AG04449 (cell line): ENCODE measurements at places on chromosomes 2 and 18.

GRCh38 chr2:60025496-60025895, 528.0 kb downstream of the BCL11A start:
- DNase-seq, result no peak

DNA sequence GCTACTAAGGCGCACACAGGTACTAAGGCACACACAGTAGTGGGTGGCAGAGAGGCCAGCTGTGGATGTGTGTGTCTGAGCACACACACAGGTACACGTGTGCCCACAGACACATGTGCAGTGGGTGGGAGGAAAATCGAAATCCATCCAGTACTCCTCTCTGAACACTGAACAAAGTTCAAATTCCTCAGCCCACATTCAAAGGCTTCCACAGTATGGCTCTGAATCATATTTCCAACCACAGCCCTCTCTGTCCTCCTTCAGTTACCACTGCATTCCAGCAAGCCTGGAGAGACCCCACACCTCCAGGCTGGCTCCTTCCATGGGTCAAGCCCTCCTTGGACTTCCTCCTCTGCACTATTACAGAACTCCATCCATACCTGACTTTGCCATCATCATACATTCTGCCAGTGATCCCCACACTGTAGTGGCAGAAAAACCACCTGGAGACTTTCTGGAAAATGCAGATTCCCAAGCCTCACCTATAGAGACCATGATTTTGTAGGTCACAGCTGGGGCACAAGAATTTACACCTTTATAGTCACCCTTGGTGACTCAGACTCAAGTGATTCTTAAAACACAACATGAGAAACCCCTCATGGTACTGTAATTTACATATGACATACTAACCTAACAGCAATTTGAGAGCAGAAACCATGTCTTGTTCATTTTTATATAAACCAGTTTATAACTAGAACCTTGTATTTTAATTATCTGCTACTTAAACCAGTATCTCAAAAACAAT, 31.4 kb downstream of the EPG5 start:
- no peak for DNase-seq

DNA sequence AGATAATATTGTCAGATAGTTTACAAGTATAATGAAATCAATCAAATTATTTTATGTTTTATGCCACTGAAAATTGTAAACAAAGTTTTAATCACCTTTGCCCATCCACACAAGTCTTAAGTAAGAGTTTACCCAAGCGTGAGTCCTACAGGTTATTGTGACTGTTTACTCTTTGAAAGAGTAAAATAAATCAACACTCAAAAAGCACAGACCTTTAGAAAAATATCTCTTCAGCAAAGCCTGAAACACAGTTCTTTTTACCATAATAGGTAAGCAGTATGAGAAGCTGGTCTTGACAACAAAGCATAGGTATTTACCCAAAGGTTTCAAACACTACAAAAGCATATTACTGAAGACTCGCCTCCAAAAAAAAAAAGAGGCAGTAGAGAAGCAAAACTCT, 3.7 kb downstream of the ROCK2 start:
- no peak for DNase-seq

GRCh38 chr2:118667964-118668363, 179.5 kb downstream of the EN1 start:
- DNase-seq, result no peak

DNA sequence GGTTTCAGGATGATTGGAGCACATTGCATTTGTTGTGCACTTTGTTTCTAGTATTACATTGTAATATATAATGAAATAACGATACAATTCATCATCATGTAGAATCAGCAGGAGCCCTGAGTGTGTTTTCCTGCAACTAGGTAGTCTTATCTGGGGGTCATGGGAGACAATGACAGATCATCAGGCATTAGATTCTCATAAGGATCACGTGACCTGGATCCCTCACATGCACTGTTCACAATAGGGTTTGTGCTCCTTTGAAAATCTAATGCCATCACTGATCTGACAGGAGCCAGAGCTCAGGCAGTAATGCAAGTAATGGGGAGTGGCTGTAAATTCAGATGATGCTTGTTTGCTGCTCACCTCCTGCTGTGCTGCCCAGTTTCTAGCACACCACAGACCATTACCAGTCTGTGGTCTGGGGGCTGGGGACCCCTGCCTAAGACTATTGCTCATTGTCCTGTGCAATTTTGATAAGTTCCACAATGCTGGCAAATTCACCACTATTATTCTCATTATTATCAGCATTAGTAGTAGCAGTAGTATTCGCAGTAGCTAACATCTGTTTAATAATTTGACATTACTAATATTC, 428.7 kb upstream of the TNP1 start:
- DNase-seq, result no peak

DNA sequence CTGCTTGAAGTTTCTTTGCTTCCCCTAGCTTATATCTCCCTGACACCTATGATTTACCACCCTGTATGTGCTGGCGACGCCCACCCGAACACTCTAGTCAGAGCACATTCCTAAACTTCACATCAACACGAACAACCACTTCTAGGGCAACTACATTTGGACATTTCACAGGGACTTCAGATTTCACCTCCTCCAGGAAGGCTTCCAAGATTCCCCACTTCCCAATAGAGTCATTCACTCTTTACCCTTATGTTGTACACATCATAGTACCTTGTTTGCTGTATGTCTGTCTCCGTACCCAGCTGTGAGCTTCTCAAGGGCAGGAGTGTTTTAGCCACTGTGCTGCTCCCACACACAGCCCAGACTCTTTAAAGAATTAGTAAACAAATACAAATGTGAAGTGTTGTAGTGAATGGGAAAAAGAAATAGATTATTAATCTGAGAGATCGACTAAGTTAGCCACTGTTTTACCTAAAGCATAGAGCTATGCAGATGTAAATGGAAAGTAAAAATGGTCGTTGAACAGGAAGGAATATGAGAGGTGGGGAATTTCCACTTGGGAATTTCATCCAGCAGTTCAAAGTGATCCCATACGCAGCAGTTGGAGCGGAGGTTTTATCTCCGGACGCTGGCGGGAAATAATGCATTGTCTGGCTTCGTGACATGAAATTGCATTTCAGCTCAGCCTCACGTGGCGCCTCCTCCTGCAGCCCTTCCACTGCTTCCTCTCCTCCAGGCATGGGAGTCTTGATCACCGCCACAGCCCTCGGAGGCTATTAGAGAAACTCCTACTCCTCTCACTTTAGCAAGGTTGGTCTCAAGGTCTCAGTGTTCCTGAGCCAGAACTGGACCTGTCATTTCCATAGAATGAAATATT, 233.4 kb upstream of the COPS8 start:
- DNase-seq, result no peak

- DNase-seq, result no peak
Measured at GRCh38 chr2:173239644-173240043, 115.0 kb upstream of the CDCA7 start.

DNA sequence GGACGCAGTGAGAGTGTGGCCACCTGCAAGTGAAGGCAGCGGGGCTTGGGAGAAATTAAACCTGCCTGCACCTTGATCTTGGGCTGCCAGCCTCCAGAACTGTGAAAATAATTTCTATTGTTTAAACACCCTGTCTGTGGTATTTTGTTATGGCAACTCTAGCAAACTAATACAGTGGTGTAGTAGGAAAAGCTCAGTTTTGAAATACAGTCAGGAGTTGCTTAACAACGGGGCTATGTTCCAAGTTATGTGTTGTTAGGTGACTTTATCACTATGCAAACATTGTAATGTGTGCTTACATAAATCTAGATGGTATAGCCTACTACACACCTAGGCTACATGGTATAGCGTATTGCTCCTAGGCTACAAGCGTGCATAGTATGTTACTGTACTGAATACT, 93.4 kb upstream of the FN1 start:
- DNase-seq, result no peak

DNA sequence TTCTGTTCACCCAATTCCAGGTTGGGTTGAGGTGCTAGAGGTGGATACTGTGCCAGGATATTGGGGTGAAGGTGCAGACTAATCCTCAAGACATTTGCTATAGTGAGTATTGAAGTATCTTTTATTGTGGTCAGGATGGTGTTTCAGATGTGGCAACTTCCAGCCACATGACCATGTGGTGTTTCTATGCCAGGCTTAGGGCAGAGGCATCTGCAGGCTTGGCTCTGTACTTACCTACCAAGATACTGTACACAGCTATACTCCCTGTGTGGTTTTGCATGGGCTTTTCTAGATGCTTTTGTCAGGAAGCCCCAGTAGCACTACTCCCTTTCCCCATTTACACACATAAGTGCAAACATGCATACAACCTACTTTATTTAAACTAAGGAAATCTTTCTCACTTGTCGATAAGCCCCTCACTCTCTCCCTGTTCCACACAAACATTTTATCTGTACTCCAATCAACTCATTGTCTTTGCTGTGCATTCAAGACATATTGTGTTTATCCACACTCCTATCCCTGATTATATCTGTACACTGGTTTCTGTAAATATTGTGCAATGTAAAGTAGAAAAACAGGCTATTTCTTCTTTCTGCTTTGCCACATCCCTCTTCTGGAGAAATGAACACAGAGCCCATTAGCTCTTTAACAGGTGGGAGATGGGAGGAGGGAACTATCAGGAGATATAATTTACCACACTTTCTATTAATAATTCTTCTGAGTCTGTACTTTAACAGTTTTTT, 12.3 kb downstream of the ARL6IP6 start:
- DNase-seq, result no peak

GRCh38 chr2:115389024-115389423, 946.6 kb downstream of the DPP10 start:
- no peak for DNase-seq

- DNase-seq, result no peak
Measured at GRCh38 chr2:34705551-34706247, 1106.6 kb upstream of the FAM98A start.

- DNase-seq, result no peak
Measured at GRCh38 chr2:134852518-134852917, 14.1 kb downstream of the ACMSD start.

GRCh38 chr2:28986429-28986828, 5.3 kb downstream of the TOGARAM2 start:
- no peak for DNase-seq

GRCh38 chr2:121617042-121617599, 32.1 kb downstream of the CLASP1 start:
- DNase-seq, result no peak

GRCh38 chr2:166825914-166826313, 62.4 kb upstream of the XIRP2 start:
- DNase-seq, result no peak

DNA sequence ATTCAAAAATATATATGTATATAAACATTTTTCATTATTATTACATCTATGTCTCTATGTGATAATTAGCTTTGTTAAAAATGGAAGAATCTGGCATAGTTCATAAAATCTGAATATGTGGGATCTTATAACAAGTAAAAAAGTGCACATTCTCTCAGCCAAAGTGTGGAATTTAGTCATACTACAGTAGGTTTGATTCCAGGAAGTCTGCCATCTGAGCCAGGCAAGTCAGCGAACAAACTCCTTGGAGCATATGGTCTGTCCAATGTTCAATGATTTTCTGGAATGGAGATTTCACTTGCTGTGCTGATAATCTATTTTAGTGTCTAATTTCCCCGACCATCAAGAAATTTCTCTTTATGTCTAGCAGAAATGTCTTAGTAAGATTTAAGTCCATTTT, 1033.2 kb upstream of the NXPH2 start:
- no peak for DNase-seq

DNA sequence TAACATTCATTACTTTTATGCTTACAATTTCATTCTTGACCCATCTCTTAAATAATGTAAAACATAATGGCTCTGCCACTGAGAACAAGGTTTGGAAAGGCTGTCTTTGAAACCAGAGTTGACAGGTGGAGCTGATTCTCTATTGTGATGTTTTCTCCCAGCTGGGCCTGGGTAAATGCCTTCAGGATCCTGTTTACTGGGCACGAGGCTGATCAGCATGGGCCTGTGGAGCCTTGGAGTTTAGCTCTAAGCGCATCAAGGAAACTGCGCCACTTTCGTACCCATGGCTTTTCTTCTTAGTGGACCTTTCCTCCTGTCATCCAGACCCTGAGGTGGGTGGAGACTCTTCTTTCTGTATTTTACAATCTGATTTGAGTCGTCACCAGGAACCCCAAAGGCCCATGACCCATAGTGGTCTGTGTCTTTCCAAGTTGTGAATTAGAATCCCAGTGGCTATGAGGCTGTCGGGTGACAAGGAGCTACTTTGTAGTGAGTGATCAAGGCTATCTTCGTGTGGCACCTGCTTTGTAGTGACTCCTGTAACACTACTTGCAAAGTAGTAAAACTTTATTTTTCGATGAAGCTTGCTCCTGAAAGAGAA, 123.1 kb downstream of the LPIN1 start:
- DNase-seq, result no peak

GRCh38 chr2:28452534-28453081, 43.3 kb upstream of the PLB1 start:
- no peak for DNase-seq

- no peak for DNase-seq
Measured at GRCh38 chr18:58755304-58756010, 84.2 kb downstream of the MALT1 start.

DNA sequence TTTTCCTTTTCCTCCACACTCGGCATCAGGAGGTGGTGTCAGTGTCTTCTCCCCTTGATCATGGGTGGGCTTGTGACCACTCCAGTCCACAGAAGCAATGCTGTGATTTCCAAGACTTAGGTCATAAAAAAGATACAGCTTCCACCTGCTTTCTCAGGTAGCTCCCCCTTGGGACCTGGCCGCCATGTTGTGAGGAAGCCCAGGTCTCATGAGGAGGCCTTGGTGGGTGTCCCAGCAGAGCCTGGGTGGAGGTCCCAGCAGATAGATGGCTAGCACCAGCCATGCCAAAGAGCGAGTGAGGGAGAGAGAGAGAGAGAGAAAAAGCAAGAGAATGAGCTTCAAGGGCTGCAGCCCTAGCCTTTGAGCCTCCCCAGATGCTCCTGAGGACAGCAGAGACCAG, 16.0 kb downstream of the SLC66A2 start:
- DNase-seq, result no peak

GRCh38 chr18:3046216-3046808, 33.4 kb upstream of the LPIN2 start:
- no peak for DNase-seq

DNA sequence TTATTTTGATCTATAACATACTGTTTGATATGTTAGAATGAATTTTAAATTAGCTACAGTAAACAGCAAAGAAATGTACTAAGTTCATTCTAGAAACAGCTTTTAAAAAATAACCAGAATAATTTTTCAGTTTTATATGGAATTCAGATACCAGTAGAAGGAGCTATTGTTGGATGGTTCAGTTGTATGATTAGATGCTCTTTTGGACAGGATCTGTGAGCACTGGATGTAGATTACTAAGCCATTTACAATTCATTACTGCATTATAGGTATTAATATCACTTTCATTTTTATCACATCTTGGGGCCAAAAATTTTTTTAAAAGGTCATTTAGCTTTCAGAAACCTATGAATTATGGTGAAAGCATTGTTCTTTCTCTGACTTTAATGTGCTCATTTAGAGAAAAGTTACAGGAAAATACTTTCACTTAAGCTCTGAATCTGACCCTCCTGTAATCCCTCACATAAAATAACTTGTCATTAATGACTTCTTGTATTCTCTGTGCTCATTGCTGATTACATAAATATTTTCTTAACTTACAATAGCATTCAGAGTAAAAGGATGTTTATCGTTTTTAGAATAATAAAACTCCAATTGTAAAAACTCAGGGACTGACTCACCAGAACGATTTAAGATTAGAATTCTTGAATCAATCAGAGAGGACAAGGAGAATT, 750.2 kb downstream of the SLC4A3 start:
- no peak for DNase-seq

GRCh38 chr18:59051470-59052165, 88.1 kb upstream of the SEC11C start:
- no peak for DNase-seq
